ENCODE measurements at places on chromosomes 12 and 14.

- DNase-seq, result no peak
Observed at GRCh38 chr12:43308776-43309175, 243.2 kb downstream of the ADAMTS20 start.

- DNase-seq, result peak; percentile 59
Observed at GRCh38 chr12:6430124-6430989, 14.4 kb upstream of the CD27 start.

DNA sequence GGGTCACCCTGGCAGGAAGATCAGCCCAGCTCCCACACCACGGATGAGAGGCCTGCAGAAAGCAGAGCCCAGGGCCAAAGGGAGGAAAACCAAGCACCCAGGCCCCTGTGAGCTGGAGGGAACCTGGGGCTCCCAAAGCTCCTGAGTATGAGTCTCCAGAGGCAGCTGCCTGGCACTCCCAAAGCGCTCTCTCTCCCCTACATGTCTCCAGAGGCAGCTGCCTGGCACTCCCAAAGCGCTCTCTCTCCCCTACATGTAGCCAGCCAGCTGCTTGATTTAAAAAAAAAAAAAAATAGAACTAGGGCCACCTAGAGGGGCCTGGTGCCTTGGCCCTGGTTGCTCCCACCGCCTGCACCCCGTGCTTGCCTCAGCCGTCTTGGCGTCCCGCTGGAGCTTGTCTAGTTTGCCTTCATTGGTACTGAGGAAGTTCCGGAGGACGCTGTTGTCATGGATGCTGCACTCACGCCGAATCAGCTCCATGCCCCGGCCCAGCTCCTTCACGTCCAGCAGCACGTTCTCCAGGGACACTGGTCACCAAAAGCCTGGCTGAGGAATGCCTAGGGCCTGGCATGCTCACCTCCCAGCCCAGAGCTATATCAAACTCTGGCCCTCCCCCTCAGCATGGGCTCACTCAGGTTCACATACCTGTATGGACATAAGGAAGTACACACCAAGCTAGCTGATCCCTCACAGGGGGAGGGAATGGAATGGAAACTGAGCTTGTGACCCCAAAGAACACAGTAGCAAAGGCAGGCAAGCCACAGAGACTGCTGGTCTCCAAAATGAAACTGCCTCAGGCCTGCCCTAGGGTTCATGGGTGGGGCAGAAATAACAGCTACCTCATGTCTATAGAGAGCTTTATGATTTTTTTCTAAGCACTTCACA lies 24.7 kb downstream of the PRPF40B start:
- DNase-seq, result no peak

DNA sequence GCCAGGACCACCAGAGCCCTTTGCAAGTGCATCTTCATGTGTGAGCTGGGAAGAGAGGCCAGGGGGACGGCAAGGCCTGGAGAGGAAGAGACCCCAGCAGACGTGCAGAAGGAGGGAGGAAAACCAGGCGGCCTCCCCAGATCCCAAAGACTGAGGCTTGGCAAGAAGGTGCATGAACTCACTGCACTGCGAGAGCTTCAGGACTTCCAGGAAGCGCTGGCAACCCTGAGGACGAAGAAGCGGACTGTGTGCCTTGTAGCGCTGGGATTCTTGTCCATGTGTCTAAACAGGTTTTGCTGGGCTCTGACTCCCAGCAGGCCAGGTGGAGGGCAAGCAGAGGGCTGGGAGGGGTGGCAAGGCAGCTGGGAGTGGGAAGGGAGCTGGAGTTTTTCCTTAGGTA lies 939 bp downstream of the TGFB3 start:
- DNase-seq, result no peak

DNA sequence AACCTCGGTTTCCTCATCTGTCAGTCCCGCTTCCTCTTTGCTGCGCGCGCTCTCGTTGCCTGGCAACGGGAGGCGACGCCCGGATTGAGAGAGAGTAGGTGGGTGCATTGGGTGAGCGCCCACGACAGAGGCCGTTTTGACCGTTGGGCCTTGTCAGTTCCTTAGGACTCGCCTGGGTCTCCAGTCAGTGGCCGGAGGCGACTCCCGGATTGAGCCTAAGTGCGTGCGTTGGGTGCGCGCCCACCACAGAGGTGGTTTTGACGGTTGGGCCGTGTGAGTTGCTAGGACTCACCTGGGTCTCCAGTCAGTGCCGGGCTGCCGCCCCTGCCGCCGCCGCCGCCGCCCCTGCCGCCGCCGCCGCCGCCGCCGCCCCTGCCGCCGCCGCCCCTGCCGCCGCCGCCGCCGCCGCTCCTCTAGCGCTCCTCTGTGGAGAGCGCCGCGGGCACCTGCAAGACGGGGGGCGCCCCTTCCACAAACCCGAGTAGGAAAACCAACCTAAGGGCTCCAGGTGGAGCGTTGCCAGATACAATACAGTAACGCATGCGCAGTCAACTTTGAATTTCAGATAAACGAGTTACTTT lies 37.2 kb downstream of the APOBEC1 start:
- DNase-seq, result no peak

GRCh38 chr14:58693048-58693447 lies 55.3 kb downstream of the DACT1 start:
- DNase-seq, result no peak

DNA sequence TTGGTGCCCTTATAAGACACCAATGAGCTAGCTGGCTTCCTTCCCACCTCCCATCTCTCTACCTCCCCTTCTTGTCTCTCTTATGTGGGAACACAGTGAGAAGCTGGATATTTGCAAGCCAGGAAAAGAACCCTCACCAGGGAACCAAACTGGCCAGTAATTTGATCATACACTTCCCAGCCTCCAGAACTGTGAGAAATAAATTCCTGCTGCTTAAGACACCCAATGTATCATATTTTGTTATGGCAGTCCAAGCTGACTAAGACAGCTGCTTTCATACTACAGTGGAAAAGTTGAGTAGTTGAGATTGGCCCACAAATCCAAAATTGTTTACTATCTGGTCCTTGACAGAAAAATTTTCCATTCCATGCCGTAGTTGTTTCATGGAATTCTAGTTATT lies 269.0 kb downstream of the KCNH5 start:
- DNase-seq, result no peak

- DNase-seq, result no peak
Observed at GRCh38 chr14:63436286-63437098, 106.7 kb downstream of the PPP2R5E start.

DNA sequence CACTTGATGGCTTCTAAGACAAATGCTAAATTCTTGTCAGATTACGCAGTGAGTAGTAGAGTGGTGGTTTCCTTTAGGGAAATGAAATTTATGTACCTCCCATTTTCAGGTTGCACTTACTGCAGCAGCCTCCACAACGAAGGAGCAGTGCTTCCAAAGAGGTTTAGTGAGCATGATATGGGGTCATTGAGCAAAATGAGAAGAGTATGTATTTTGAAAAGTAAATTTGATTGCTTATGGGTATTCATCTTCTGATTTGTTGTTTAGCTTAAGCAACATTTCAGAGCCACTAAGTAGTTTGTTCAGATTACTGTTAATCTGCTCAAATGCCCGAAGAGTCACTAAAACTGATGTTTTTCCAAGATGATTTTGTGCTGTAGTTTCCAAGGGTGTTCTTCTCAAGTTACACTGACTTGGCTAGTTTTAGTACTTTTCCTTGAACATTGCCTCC lies 493.6 kb downstream of the PCNX1 start:
- DNase-seq, result peak; percentile 18

DNA sequence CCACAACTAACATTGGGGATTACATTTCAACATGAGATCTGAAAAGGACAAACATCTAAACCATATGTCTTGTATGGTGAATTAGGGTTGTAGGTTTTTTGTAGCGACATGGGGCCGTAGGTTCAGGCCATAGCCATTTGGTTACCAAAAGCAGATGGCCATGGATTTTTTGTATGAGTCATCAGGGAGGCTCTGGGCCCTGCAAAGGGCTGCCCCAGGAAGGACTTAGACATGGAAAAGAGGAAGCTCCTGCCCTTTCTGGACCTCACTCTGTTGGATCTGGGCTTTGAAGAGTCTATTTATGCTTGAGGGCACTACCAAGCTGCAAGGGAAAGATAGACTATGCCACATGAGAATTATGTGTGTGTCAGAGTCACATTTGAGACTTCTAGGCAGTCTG lies 89.3 kb upstream of the DHRS4 start:
- no peak for DNase-seq

GRCh38 chr12:2667716-2668440 lies 126.9 kb upstream of the FKBP4 start:
- no peak for DNase-seq

DNA sequence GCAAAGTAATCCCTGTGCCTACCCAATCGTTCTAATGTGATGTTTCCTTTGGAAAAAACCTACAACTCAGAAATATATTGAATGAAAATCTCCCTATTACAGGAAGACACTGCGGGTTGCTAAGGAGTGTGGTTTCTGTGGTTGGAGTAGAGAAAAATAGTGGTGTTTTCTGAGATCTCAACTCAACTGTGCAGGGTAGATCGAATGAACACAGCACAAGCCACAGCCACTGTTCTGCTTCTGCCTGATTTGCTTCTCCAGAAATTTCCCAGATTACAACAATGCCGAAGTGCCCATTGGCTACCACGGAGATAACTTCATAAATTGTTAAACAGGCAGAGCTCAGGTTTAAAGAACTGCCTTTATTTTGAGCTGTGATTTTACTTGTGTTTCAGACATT lies 480.4 kb downstream of the DIO2 start:
- DNase-seq, result no peak

DNA sequence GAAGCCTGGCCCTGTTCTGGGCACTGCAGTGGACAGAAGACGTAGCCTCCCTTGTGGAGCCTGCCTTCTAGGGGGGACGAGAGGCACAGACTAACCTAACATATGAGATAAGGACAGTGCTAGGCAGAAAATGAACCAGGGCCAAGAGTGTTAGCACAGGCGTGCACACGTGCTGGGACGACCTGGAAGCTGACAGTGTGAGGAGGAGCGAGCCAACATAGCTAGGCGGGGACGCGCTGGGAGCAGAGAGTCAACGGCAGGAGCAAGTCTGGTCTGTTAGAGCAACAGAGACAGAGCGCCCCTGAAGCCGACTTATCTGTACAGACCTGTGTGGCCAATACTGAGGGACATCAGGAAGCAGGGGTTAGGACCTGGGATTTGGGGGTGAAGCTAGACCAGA lies 8.0 kb downstream of the PXMP2 start:
- DNase-seq, result no peak

- DNase-seq, result no peak
Observed at GRCh38 chr12:4700621-4701026, 19.6 kb upstream of the GALNT8 start.

- DNase-seq, result no peak
Observed at GRCh38 chr12:62724947-62725451, 210.0 kb downstream of the PPM1H start.

DNA sequence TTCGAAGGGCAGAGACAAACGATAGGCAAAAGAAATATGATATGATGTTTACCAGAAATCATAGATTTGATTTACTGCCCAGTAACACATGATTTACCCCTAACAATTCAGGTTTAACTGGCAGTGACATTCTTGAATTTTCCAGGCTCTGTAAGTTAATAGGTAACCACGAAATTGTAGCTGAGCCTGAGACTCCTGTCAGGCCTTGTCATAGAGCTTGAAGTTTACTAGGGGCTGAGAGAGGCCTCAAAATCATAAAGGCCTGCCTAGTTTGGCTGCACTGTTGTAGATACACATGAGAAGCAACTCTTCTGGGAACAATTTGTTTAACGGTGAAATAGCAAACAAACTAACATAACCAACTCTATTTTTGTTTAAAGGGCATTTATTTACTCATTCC lies 3.3 kb downstream of the ERP27 start:
- DNase-seq, result no peak

GRCh38 chr14:61609191-61609843 lies 86.0 kb upstream of the HIF1A start:
- no peak for DNase-seq

- DNase-seq, result no peak
Observed at GRCh38 chr12:8665759-8666158, 3.1 kb upstream of the MFAP5 start.

- no peak for DNase-seq
Observed at GRCh38 chr14:72060917-72061316, 128.7 kb downstream of the RGS6 start.

DNA sequence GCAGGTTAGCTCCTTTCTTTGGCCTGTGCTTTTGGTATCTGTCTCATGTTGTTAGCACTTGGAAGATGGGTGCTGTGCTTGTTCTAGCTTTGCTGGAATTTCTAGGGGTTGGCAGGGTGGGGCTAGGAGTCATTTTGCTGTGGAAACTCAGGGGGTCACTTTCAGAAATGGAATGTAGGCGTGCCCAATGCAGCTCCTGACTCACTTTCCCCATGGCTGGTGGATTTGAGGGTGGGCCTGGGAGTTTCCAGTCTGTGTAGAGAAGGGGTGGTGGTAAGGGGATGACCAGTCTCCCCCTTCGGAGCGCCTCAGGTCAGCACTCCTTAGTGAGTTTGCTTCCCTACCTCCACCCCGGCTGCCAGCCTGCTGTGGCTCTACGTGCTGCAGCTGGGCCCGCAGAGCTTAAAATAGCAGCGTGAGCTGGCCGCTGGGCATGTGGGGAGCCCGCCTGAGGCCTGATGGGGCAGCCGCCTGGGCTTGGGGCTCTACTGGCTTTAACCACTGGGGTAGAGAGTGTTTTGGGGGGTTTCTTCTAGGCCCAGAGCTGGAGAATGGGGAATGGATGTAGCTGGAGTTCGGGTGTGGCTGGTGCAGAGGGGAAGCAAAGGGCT lies 108.2 kb downstream of the TSPAN9 start:
- DNase-seq, result no peak

- DNase-seq, result no peak
Observed at GRCh38 chr14:96130391-96130790, 74.2 kb upstream of the BDKRB2 start.

DNA sequence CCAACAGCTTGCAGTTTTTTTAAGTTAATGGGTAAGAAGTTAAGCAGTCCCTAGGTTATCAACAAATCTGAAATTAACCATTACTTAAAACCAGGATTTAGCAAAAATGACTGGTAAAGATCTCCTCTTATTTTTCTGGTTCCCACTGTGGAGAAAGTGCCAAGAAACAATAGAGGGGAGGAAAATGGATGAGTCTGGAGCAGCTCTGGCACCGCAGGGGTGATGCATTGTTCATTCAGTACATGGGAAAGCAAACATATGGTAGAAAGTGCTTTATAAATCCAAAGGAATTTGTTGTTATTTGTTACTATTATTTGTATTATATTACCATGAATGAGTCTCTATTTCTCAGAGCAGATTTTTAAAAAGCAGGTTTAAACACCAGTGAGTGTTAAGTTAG lies 92.2 kb downstream of the DYRK2 start:
- DNase-seq, result no peak

- DNase-seq, result no peak
Observed at GRCh38 chr12:117365049-117365616, 3.7 kb upstream of the NOS1 start.

GRCh38 chr14:74801396-74801795 lies 38.3 kb downstream of the YLPM1 start:
- DNase-seq, result no peak

GRCh38 chr14:52801014-52801712 lies 9.8 kb upstream of the GNPNAT1 start:
- peak; percentile 16 for DNase-seq

Data from CD14-positive monocyte (primary cell).